ENCODE measurements at places on chromosomes 5 and 9.

DNA sequence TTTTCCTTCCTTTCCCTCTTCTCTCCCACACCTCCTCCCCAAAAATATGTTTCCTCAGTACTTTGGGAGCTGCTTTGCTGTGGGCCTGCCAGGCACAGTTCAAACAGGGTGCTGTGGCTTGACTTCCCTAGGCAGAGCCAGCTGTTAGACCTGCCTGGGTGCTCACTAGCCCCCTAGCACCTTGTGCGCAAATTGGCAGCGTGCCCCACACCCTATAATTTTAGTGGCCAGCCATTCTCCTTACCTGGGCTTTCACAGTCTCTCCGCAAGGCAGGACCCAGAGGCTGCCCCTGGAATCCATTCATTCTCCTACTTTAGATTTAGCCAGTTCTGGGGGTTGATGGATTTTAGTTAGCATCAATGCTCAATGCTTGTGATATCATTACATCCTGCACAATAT lies 72.3 kb downstream of the ANGPTL2 start:
- DNase-seq = no peak

DNA sequence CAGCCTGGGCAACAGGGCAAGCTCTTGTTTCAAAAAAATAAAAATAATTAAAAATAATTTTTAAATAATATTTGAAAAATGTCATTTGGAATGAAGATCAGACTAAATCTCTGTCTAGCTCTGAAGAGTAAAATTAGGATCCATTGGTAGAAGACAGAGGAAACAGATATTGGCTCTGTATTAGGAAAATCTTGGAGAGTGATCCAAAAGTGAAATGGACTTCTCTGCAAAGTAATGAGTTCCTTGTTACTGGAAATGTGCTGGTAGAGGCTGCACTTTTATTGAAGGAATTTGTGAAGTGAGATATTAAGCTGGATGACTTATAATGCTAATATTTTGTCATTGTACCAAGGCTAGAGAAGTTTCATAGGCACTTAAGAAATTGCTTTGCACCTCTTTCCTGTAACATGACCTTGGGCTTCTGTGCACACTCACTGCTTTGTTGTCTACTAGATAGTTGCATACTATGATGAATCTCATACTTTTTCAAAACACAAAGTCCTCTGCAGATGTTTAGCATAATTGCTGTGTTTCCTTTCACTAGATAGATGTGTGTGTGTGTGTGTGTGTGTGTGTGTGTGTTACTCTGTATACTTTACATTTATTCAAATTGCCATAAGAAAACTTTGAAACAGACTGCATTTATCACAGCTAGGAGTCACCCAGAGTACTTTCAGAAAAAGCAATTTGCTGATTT lies 13.1 kb downstream of the THBS4 start:
- DNase-seq = no peak

DNA sequence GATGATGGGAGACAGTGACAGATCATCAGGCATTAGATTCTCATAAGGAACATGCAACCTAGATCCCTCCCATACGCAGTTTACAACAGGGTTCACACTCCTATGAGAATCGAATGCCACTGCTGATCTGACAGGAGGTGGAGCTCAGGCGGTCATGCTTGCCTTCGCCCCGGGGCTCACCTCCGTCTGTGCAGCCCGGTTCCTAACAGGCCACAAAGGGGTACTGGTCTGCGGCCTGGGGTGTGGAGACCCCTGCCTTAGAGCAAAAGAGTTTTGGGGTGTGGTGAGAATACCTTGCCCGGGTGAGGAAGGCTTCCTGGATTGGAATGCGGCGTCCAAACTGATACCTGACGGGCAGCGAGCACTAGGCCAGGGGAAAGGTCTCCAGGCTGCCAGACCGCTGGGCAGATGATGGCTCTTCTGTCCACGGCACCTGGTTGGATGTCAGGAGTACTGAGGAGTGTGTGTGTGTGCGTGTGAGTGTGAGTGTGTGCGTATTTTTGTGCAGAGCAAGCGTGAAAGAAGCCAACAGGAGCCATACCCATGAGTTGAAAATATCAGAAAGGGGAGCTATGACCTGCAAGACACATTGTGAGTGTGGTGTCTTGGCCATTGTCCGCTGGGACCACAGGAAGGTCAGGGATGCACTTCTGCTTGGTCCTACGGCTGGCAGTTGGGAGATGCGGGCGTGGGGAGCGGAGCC lies 55.4 kb downstream of the ACER2 start:
- DNase-seq = no peak

- DNase-seq = no peak
Measured at GRCh38 chr9:127074561-127075548, 47.6 kb downstream of the ANGPTL2 start.

DNA sequence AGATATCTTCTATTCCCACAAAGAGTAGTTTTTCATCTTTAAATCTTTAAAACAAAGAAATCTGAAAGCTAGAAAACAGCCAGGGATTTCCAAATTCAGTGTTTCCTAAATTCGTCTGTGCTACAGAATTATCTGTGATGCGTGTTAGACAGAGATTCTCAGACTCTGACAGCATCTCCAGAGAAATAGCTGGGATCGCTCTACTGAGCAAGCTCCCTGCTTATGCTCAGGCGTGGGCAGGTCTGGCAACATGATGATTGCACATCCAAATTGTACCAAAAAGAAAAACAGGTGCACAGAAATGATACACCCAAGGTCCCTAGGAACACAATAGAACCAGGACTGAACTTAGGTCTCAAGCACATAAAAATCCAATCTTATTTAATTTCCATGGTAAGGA lies 22.8 kb upstream of the CRHBP start:
- no peak for DNase-seq

GRCh38 chr9:131719262-131719908 lies 20.5 kb downstream of the RAPGEF1 start:
- no peak for DNase-seq

DNA sequence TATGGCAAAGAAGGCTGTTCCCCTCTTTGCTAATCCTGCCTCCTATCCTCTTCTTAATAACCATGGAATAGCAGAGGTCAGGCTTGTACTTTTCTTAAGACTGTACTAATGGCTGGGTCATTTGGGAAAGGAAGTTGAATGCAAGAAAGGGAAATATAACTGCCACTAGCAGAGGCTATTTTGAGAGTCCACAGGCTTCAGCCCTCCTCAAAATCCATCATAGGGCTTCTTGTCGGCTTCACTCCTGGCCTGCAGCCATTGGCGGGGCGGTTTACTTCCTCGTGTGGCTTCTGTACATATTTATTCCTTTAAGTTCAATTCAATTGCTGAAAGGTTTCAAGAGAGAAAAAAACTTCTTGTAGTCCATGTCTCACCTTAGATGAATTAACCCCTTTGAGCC lies 2.8 kb upstream of the PARP8 start:
- DNase-seq = peak; percentile 51

DNA sequence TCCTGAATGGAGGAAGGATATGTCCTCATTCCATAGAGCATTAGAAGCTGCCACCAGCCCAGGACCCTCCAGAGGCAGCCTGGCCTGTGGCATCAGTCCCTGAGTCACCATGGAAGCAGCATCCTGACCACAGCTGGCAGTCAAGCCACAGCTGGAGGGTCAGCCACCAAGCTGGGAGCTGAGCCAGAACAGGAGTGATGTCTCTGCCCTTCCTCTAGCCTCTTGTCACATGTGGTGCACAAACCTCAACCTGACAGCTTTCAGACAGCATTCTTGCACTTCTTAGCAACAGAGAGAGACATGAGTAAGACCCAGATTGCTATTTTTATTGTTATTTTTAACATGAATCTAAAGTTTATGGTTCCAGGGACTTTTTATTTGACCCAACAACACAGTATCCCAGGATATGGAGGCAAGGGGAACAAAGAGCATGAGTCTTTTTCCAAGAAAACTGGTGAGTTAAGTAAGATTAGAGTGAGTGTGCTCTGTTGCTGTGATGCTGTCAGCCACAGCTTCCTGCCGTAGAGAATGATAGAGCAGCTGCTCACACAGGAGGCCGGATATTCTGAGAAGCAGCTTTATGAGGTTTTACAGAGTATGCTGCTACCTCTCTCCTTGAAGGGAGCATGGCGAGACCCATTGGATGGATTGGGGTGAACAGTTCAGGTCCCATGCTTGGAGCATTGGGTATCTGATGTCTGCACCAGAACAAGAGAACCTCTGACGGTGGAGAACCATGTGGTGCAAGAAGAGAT lies 13.0 kb upstream of the CYFIP2 start:
- DNase-seq = no peak

DNA sequence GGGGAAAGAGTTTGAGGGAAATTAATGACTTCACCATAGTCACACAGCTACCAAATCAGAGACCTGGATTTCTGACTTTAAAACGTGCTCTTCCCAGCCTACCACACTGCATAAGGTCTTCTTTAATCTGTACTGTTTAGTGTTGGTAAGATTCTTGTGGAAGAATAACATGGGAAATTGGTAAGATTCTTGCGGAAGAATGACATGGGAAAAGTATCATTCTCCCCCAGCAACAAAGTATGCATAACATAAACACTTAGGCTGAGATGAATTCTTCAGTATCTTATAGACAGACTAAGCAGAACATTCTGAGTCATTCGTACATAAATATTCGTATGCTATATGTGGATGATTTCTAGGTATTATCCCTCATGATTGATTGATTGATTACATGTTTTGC lies 170.4 kb downstream of the FOCAD start:
- DNase-seq = no peak

GRCh38 chr9:34276772-34277171 lies 52.3 kb downstream of the KIF24 start:
- no peak for DNase-seq

DNA sequence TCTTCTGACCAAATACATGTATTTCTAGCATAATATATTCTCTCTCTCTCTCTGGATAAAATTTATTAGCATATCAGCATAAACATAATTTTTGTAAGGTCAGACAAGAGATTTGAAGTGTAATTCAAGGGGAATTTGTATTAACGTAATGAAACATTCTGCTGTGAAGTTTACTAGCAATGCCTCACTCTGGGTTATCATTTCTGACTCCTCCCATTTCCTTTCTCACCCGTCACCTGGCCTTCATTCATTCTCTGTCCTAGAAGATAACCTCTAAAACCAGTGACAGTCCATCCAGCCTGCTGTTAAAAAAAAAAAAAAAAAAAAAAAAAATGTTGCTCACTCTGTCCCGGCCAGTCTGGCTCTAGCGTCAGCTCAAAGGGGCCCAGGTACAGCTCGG lies 27.1 kb downstream of the GRAMD2B start:
- no peak for DNase-seq

GRCh38 chr5:15690611-15691010 lies 190.6 kb downstream of the FBXL7 start:
- no peak for DNase-seq

GRCh38 chr5:67344870-67345269 lies 148.3 kb upstream of the CD180 start:
- no peak for DNase-seq

GRCh38 chr5:80254767-80255430 lies 949 bp downstream of the SERINC5 start:
- no peak for DNase-seq

GRCh38 chr5:124806373-124807077 lies 60.1 kb upstream of the ZNF608 start:
- peak; percentile 89 for DNase-seq

DNA sequence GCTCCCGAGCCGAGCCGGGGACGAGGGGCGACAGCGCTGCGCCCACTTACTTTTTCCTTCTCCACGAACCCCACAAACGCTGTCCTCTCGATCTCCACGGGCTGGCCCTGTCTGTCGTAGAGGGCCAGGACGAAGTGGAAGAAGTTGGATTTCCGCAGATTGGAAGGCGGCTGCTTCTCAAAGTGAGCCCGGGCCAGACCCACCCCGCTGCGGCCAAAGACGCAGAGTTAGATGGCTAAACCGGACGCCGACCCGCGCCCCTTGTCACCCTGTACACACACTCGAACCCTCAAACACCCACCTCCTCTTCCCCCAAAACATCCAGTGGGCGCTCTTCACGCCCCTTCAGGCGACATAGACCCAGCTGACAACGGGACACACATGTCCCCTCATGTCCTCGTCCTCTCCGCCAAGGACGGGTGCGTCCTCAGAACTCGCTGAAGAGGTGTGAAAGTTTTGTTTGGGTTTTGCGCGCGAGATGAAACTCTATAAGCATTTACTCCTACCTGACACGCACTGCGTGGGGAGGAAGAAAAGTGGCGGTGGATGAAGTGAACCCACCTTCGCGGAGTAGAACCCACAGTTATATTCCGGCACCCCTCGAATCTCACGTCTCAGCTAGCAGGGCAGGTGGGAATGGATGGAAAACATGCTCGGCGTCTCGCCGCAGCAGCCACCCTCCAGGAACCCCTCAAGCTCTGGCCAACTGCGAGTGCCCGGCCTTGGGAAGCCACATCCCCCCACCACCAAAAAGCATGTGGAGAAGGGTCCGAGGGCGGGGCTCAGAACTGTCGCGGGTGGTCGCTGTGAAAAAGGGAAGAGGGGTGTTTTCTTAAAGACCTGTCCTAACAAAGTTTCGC lies 2.6 kb downstream of the EBF1 start:
- no peak for DNase-seq

- DNase-seq = no peak
Measured at GRCh38 chr5:11387382-11387781, 516.9 kb downstream of the CTNND2 start.

Measured in mucosa of gallbladder (tissue), 1 donor.